ENCODE measurements at places on chromosomes 3 and 15.

- DNase-seq = no peak
These were observed 33.2 kb downstream of the CDCP1 start for GRCh38 chr3:45112939-45113338.

DNA sequence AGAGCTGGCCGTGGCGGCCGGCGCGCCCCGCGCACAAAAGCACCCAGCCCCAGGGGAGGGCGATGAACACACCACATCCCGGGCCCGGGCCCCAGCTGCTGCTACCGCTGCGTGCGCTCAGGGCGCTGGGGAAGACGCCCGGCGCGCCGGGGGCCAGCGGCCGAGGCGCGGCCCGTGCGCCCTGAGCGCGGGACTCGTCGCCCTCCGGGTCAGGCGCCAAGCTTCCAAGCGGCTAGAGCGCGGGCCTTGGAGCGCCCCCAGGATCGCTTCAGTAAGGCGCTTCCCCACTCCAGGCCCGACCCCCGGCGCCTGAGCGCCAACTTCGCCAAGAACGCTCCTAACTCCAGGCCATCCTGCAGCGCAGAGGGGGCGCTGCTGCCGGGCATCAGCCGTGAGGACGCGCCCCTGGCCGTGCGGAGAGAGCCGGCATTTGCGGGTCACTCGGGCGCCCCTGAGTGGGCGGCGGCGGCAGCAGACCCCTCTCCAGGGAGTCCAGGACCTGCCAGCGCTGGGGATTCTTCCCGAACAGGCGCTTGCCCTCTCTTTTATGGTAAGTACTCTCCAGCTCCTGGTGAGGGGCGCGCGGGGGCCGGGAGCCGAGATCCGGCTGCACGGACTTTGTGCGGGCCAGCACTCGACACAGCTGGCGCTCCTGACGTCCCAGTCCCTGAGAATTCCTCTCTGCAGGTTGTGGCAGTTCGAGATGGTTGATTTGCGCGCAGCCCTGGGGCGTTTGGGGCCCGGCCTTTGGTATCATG lies 475 bp downstream of the SPSB4 start:
- no peak for DNase-seq

DNA sequence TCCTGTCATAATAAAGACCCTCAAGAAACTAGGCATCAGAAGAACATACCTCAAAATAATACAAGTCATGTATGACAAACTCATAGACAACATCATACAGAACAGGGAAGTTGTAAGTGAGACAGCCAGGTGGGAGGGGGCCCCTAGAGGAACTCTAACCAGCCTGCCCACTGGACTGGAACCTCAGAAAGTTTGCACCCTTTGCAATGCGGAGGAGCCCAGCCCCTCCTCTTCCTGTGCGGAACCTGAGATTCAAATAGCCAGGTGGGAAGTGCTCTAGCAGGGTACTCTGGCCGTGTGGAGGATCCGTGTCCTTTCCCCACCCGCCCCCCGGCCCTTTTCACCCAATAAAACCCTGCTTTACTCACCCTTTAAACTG lies 387.0 kb upstream of the CBLB start:
- no peak for DNase-seq

GRCh38 chr15:66269326-66270090 lies 16.0 kb upstream of the MEGF11 start:
- no peak for DNase-seq

GRCh38 chr3:65953881-65954733 lies 84.6 kb downstream of the MAGI1 start:
- no peak for DNase-seq

- no peak for DNase-seq
These were observed 190.2 kb downstream of the SCAPER start for GRCh38 chr15:76714950-76715349.

DNA sequence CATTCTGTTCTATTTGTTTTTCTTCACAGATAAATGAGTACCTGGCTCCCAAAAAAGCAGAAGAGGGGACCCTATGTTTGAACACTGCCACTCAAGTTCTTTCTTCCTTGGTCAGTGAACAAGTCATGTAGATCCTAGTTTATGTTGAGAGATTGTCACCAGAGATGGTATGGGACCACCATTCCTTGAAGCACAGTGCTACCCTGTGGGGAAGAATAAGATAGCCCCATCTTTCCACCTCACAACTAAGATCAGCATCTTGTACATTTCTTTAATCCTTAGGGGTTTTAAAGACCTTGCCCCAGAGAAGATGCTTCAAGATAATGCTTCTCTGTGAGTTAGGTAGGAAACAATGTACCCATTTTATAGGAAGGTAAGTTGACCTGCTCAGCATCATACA lies 233.5 kb upstream of the WNT5A start:
- DNase-seq = no peak

GRCh38 chr3:154428286-154429206 lies 1.4 kb downstream of the GPR149 start:
- no peak for DNase-seq

- DNase-seq = no peak
These were observed 12.5 kb downstream of the GSK3B start for GRCh38 chr3:120081719-120082118.

GRCh38 chr3:186552408-186553031 lies 8.3 kb upstream of the CRYGS start:
- DNase-seq = no peak

- DNase-seq = no peak
These were observed 580.5 kb downstream of the OTOL1 start for GRCh38 chr3:162077108-162077507.

DNA sequence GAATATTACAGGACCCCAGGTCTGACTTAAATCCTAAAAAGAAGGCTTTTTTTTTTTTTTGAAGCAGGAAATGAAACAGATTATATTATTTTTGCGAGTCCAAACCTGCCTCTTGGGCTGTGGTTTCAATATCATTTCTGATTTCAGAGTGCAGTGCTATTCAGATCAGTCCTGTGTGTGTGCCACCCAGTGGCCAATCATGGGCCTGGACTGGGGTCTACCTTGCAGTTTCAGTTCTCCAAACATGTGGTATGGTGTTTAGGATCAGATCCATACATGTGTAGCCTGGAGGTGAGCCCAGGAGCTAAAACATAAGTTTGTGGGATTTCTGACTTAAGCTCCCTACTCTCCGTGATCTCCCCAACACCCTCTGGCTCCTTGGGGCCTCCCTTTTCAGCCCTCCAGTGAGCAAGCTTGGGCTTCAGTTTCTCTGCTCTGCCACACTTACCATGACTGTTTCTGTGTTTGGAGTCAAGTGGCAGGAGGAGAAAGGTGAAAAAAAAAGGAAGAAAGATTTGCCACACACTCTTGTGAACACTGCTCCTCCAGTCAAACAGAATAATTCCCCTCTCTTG lies 12.1 kb upstream of the THSD4 start:
- no peak for DNase-seq

DNA sequence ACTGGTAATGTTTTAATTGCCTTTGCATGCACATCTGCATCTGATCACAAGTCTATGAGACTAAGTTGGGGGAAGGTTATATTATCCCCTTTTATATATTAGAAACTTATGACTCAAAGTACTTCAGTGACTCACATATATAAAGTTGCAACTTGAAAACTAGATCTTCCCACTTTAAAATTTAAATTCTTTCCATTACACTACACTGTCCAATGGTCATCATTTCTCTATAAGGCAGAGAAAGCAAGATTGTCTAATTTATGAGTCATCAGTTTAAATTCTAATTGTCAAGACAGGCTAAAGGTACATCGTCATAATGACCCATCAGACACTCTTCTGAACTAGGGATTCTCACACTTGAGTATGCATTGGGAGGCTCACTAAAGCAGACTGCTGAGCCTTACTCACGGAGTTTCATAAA lies 37.9 kb downstream of the CPA3 start:
- DNase-seq = no peak

- no peak for DNase-seq
These were observed 10.9 kb upstream of the CRYBG3 start for GRCh38 chr3:97810779-97811390.

DNA sequence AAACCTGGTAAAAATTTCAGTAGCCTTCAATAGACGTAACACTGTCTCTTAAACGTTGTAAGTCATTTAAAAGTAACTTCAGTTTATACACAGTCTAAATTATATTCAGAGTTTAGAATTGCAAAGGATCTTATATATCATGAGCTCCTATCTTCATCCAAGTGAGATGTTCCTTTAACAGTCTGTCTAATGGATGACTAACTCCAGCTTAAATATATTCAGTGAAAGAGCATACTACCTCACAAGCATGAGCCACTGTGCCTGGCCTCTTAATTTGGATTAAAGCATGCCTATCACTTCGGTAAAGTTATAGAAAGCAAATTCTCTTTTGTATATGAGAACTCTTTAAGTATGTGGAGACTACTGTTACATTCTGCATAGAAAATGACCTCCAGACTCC lies 7.0 kb downstream of the FYTTD1 start:
- no peak for DNase-seq

DNA sequence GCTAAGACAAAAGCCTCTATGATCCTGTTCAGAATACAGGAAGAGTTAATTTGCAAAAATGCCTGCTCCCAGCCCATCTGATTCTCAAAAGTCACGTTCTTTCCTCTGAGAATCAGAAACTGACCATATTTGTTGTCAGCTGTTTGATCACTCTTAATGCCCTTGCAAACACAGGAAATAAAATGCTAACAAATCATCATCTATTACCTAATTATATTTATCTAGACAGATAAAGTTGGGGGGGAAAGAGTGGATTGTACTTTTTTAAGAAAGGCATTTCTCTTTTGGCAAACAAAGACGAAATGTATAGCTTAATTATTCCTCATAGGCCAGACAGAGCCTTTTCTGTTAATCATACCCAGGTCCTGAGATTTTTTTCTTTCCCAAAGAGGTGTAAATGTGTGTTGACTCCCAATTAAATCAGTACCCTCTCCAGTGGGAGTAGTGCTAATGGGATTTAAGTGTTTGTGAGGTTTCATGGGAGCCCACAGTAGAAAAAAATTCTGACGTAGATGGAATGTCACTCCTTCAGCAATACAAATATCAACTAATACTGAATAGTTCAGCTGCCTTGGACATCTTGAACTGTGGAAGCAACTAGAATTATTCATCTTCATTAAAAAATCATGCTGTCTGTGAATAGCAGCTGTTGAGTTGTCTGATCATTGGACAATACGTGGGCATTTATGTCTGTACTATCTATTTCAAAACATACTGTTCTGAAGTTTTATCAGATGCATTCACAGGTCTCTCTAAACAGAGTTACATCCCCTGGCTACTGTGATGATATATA lies 22.5 kb upstream of the BNIP2 start:
- DNase-seq = no peak

DNA sequence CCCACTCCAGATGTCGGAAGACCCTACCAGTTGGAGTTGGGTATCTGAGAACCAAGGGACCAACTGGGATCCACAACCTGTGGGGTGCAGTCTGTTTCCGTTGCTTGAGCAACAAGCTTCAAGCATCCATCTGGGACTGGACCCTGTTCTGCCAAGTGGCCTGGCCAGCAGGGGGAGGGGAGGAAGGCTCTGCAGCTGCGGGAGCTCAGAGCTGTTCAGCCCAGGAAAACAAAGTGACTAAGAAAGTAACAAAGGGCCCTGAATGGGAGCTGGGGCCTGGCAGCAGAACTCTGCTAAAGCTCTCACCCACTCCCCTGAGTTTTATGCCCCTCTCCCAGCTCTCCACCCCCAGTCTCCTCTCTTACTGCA lies 2.7 kb downstream of the TYRO3 start:
- DNase-seq = no peak

DNA sequence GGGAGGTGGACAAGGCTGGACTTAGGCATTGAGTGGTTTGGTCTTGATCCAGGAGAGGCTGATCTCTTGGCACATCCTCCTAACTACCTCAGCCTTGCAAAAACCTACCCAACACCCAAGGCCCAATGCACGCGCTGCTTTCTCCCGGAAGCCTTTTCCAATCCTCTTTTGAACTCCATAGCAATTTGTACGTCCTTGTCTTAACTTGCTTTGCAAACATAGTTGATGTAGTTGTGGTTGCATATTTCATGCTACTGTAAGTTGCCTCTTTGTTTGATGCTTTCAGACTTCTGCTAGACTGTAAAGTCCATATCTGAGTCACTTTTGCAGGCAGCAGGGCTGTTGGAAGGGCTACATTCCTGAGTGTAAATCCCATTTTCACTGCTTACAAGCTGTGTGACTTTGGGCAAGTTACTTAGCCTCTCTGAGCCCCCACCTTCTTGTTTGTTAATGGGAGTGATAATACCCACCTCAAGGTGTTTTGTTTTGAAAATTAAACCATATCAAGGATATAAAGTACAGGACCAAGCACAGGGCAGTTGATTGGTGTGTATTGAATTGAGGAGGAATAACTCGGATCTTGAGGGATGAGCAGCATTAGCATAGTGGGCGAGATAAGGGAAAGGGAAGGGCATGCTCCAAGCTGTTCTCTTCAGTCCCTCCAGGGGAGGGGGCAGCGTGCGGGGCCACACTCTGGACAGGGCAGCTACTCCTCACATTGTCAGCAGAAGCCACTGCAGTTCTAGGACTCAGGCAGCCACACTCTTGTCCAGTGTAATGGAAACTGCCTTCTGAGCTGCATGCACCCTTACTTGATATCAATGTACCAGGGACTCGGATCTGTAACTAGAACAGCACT lies 28.8 kb downstream of the SIAH2 start:
- no peak for DNase-seq

GRCh38 chr15:40859206-40859851 lies 14.7 kb downstream of the RHOV start:
- peak; percentile 77 for DNase-seq

- no peak for DNase-seq
These were observed 1.2 kb downstream of the CRABP1 start for GRCh38 chr15:78341057-78341987.

- DNase-seq = no peak
These were observed 39.4 kb upstream of the FRMD4B start for GRCh38 chr3:69425249-69425648.

GRCh38 chr3:155736381-155736780 lies 8.5 kb downstream of the PLCH1 start:
- no peak for DNase-seq

DNA sequence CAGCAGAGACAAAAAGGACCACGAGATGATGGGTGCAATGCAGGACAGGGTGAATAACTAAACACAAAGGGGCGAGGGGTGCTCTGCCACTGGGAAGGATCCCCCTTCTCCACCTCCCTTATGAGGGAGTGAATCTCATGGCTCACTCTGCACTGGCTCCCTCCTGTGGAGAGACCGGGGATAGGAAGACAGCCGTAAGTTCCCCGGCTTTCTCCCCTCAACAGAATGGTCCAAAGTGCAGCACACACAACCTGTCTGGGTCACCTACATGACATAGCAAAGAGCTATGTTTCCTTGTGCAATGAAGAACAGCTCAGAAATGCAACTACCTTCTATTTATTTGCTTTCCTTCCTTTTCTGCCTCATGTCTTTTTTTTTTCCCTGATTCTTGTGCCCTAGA lies 7.8 kb upstream of the ACSBG1 start:
- DNase-seq = no peak
